Stimulated activated CD8-positive, alpha-beta memory T cell treated with anti-CD3 and anti-CD28 coated beads, Interleukin-4, amount 100 ng/mL, for 1 hour (primary cell): ENCODE measurements at places on chromosomes 7 and 10.
A peak's percentile ranks its signal among the peaks of the same experiment; 100 is the strongest.

- no peak for DNase-seq
Observed at GRCh38 chr10:78891741-78892140, 177.0 kb upstream of the ZMIZ1 start.

GRCh38 chr7:89023877-89024276, 228.3 kb upstream of the TEX47 start:
- DNase-seq = no peak

DNA sequence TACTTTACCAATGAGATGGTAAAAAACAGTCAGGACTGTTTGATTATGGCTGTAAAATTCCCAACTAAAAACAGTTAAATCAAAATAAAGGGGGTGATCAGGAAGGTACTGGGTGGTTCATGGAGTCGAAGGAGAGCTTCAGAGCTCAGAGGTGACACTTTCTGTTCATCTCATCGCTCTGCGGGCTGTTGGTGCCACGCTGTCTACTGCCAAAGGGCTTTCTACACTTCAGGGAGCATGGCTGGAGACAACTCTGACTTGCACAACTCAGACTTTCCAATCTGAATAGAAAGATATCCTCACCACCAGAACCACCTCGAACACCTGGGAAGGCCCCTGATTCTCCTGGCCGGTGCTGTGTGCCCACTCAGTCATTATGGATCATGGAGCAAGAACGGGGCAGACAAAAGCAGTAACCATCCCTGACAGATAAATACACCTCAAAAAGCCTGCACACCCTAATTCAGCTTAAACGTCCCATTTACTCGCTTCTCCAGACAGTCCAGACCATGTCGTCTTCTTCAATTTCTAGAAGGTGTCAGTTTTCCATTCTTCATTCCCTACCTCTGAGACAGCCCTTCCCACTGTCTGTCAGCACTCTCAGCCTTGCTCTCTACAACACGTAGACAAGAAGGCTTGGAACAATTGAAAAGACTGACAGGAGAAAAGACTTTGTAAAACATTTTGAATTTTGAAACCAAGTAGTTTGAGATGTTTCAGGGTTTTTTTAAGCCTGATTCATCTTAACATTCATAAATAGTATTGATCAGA, 348.7 kb upstream of the NFE2L3 start:
- no peak for DNase-seq

GRCh38 chr7:2017914-2018568, 214.7 kb downstream of the MAD1L1 start:
- DNase-seq = no peak

- no peak for DNase-seq
Observed at GRCh38 chr10:71502851-71503250, 106.1 kb downstream of the CDH23 start.

DNA sequence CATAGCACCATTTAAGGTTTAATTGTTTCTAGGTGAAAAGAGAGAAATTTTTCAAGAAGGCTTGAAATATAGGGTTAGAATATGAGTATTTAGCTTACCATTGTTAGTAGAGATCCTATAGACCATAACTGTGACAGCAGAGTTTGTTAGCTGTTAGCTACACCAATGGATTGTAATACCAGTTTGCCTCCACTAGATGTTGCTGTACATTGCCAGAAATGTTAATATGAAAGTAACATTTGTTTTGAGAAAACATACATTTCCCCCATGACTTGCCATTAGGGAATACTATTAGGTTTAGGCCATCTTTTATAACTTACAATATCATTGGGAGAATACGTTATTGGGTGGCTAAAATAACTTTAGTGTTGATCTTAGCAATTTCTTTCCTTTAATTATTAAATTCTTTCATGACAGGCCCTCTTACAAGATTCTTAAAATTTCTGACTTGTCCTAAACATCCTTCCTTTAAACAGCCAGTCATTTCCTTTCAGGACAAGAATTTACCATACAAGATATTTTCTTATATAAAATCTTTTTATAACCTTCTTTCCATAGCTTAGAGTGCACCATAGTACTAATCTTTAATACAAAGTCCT, 39.5 kb downstream of the ZNF117 start:
- no peak for DNase-seq

- no peak for DNase-seq
Observed at GRCh38 chr10:23047201-23048050, 48.0 kb upstream of the MSRB2 start.

- no peak for DNase-seq
Observed at GRCh38 chr10:98587156-98587837, 140.6 kb upstream of the HPS1 start.

DNA sequence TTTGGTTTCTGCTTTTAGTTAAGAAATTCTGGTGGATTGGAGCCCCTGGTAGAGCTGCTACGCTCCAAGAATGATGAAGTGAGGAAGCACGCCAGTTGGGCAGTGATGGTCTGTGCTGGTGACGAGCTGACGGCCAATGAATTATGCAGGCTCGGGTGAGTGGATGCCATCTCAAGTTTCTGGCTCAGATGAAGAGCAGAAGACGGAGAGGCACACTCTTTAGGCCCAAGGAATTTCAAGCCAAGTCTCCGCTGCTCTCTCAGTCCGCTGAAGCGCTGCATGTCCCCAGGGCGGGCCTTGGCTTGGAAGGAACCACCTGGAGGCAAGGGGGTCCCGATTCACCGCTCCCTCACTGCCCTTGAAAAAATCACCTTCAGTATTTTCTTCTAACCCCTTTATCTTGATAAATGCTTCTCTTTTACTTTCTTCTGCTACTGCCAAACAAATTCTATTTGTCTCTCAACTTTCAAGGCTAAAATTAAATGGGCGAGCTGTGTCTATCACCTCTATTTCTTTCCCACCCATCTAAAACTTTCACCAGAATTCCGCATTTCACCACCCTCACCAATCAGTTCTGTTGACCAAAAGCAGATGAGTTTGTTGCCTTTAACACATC, 74.2 kb downstream of the ARMC3 start:
- DNase-seq = no peak

DNA sequence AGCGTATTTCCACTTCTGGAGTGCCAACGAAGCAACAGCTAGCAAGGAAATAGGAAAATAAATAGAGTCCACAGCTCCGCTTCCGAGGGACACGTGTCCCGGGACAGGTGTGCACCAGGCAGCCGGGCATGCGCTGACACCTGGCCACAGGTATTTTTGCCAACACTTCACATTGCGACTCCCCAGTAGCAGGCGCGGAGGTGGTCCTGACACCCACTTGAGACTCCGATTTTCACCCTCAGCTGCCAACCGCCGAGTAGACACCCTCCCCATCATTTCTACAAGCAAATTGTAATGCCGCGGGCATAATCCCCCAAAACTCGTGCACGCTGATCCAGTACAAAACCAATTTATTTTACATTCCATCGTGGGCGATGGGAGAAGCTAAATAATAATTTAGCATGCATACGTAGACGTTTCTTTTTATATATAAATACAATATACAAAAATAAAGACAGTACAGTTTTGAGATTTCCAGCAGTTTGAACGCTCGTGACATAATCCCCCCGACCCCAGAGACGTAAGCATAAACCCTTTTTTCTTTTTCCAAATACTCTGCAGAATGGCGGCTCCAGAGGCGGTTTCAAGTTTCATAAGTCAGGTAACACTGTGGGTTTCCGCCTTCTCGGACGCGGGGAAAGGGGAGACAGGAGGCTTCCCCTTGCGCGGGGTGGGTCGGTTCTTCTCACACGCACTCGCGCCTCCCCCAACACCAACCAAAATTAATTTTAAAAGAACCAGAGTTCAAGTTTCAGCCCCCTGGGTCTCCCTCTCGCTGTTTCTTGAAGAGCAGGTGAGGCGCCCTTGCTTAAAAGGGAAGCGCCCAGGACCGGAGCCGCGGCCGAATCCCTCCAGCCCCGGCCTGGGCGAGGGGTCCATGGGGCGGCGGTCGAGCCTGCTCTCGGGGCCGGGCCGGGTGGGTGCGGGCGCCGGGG, 5.7 kb downstream of the MNX1 start:
- DNase-seq = no peak

- no peak for DNase-seq
Observed at GRCh38 chr7:134477954-134478353, 19.1 kb upstream of the AKR1B1 start.

- peak; percentile 12 for DNase-seq
Observed at GRCh38 chr7:38796626-38797501, 112.1 kb downstream of the VPS41 start.

DNA sequence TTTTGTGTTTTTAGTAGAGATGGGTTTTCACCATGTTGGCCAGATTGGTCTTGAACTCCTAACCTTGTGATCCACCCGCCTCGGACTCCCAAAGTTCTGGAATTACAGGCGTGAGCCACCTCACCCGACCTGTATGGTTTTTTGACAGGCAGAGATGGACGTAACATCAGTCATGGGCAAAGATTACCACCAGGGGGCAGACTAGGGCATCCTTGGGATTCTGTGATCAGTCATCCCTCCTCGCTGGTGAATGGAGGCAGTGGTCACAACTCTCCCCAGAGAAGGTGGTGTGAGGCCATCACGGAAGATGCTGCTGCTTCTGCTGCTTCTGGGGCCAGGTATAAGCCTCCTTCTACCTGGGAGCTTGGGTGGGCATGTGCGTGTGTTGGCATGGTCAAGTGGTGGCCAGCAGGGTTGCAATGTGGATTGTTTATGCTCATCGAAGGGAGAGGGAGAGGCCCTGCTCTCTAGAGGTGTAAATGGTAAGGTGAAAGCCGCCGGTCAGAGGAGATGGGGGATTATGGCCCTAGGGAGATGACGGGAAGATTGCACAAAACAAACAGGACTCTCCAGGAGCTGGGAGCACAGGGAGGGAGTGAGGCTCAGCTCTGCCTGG, 122.7 kb upstream of the PRSS1 start:
- peak; percentile 42 for DNase-seq

- DNase-seq = no peak
Observed at GRCh38 chr10:62112300-62112699, 156.3 kb downstream of the RTKN2 start.

- DNase-seq = no peak
Observed at GRCh38 chr10:123417414-123417813, 248.7 kb upstream of the GPR26 start.

- DNase-seq = no peak
Observed at GRCh38 chr10:100743626-100744135, 1.7 kb upstream of the PAX2 start.

DNA sequence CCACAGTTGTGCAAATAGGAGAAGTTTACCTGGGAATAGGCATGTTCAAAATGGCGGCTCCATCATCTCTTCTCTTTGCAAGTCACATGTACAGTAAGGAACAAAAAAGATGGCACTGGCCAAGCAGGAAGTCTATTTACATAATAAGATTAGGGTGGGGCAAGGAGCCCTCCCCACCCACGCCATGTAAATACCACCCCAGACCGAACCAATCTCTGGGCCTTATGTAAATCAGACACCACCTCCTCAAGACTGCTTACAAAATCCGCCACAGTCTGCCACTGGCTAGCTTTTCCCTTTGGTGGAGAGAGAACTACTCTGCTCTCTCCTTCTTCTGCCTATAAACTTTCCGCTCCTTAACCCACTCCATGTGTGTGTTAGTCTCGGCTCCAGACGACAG, 1496.3 kb downstream of the REEP3 start:
- no peak for DNase-seq

GRCh38 chr10:58266003-58266825, 1.5 kb downstream of the IPMK start:
- DNase-seq = no peak

GRCh38 chr10:125115409-125115808, 45.0 kb downstream of the CTBP2 start:
- no peak for DNase-seq

DNA sequence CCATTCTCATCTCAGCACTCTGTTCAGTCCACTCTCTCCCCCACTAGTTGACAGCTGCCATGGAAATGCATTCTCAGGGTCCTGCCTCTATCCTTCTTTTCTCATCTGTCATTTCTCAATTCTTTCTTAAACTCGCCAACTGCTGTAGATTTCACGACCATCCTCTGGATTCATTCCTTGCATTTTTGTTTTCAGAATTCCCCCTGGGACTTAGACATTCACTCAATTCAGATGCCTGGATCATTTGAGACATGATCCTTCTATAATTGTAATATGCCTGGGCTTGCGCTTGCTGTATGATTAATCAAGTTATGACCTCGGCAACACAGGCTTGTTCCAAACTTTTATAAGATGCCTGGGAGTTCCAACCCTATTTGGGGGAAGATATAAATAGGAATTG, 104.5 kb downstream of the RAB11FIP2 start:
- no peak for DNase-seq

- DNase-seq = no peak
Observed at GRCh38 chr7:55508221-55509011, 63.9 kb downstream of the VOPP1 start.

DNA sequence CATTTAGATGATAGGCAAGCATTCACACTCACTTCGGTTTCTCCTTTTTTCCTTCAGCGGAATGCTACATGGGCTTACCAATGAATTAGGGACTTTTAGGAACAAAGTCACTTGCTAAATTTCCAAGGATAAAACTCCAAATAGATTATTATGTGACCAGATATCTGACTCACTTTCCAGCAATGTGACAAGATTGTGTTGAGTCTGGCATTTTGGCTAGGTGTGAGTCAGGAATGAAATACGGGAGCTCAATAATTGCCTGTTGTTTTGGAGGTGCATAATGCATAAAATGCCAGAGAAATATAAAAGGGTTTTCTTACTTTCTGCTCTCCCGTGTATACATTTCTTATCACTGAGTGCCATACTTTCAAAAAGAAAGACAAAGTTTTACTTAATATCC, 721.1 kb downstream of the KCNMA1 start:
- no peak for DNase-seq

GRCh38 chr7:50266635-50267386, 37.7 kb upstream of the IKZF1 start:
- peak; percentile 44 for DNase-seq

DNA sequence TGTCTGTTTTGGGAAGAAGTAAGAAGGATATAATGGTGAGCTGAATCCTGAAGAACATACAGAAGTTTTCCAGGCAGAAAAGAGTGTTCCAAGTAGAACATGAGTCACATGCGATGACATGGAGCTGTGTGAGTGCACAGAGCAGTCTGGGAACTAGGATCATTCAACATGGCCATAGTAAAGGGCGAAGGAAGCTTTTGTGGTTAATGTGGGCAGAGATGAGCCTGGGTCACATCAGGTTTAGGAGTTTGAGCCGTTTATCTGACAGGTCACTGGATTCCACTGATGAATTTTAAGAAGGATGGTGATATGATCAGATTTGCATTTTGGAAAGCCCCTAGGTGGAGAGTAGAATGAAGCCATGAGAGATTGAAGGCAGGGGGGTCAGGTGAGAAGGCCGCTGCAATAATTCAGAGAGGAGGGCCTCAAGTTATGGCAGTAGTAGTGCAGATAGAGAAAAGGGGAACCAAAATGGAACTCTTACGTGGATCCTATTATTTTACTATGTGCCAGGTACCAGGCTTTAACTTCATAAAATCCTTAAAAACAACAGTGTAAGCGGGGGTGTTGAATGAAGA, 171.3 kb downstream of the RNLS start:
- DNase-seq = no peak

DNA sequence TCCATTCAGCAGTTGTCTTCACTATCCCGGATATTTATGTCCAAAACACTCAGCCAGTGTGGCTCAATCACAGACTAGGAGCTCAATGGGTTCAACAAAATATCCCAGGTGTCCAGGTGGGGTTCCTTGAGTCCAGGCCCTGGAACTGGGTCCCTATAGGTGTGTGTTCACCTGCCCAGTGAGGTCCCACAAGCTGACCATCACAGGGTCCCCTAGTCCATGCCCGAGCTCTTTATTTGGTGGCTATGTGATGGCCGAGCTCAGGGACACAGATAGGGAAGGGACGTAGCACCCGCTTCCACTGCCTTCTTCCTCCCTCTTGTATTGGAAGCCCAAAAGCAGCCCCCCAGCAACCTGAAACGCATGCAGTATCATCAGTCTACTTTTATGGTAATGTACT, 78.9 kb upstream of the DDC start:
- no peak for DNase-seq

GRCh38 chr7:8639668-8640067, 206.3 kb downstream of the NXPH1 start:
- DNase-seq = no peak
